ENCODE measurements at places on chromosomes 1 and 21. TPM values are rescaled to one million over a fixed set of nuclear protein-coding genes. Genes with fewer than 3 reads are reported as not detected.

The TAL1 gene
- 84.5 TPM for total RNA-seq

The DMBX1 gene
- not detected for total RNA-seq

The WDR3 gene
- 29.9 TPM for total RNA-seq

The PFKL gene
- 316 TPM for total RNA-seq

The RHBDL2 gene
- 0.28 TPM for total RNA-seq

The FAM167B gene
- 2.4 TPM for total RNA-seq

The RNF186 gene
- total RNA-seq = not detected

The SLC2A5 gene
- 0.34 TPM for total RNA-seq

The C1orf167 gene
- not detected for total RNA-seq

The OR10R2 gene
- total RNA-seq = not detected

The GBP1 gene
- 24.8 TPM for total RNA-seq

The PLA2G2C gene
- total RNA-seq = not detected

The KRTAP21-2 gene
- not detected for total RNA-seq

The LRP8 gene
- 17.2 TPM for total RNA-seq

The SLFNL1 gene
- 0.51 TPM for total RNA-seq

The NBPF10 gene
- total RNA-seq = 0.28 TPM

The ELAPOR1 gene
- total RNA-seq = 0.37 TPM

The DYNLT5 gene
- 1.1 TPM for total RNA-seq

The ARID1A gene
- 14.5 TPM for total RNA-seq

The AMY2A gene
- not detected for total RNA-seq

The LMOD1 gene
- total RNA-seq = not detected

The HMGCS2 gene
- total RNA-seq = not detected

The RGS4 gene
- total RNA-seq = 9.2 TPM

The CLCNKB gene
- 0.34 TPM for total RNA-seq

The DMRTA2 gene
- not detected for total RNA-seq

The SYPL2 gene
- not detected for total RNA-seq

The AHCYL1 gene
- 47.1 TPM for total RNA-seq

The RGS13 gene
- total RNA-seq = not detected

The TFAP2E gene
- 0.14 TPM for total RNA-seq

The PCP4L1 gene
- total RNA-seq = not detected

The AMY1A gene
- total RNA-seq = not detected

The FCGR3B gene
- total RNA-seq = not detected

The ERICH3 gene
- total RNA-seq = not detected

The TSSK3 gene
- total RNA-seq = not detected

The OR2W3 gene
- not detected for total RNA-seq

The TBX19 gene
- 0.51 TPM for total RNA-seq

The GRIK1 gene
- total RNA-seq = 0.34 TPM

The TFF2 gene
- not detected for total RNA-seq

The TMPRSS15 gene
- total RNA-seq = not detected

The AADACL4 gene
- not detected for total RNA-seq

The PDC gene
- total RNA-seq = not detected

The ALG14 gene
- total RNA-seq = 2.2 TPM

The NES gene
- 78.8 TPM for total RNA-seq
